ENCODE measurements at places on chromosomes 2 and 18. TPM values are rescaled to one million over a fixed set of nuclear protein-coding genes. Genes with fewer than 3 reads are reported as not detected.

GRCh38 chr18:26869640-26870039 lies 4.1 kb upstream of the AQP4 start:
- no peak for DNase-seq

- no peak for DNase-seq
Observed at GRCh38 chr2:227939271-227940027, 68.0 kb downstream of the DAW1 start.

- DNase-seq, result no peak
Observed at GRCh38 chr2:8535469-8535795, 146.4 kb upstream of the ID2 start.

GRCh38 chr2:241870611-241871537 lies 1.3 kb downstream of the RTP5 start:
- DNase-seq, result no peak

DNA sequence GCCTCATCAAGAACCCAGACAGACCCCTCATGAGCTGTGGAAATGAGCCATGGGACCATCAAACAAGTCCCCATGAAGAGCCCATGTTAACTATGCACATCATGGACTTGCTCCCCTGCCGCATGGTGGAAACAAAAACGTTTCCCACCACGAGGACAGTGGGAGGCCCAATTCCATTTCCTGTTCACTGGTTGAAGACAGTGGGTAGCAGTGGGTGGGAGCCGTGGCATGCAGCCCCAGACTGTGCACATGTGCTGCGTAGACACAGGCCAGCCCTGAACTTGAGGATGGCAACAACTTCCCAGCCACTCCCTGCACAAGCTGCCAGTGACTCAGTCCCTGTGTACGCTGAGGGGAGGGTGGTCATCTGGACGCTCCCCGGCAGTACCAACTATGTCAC lies 108.4 kb upstream of the LMAN1 start:
- DNase-seq, result no peak

DNA sequence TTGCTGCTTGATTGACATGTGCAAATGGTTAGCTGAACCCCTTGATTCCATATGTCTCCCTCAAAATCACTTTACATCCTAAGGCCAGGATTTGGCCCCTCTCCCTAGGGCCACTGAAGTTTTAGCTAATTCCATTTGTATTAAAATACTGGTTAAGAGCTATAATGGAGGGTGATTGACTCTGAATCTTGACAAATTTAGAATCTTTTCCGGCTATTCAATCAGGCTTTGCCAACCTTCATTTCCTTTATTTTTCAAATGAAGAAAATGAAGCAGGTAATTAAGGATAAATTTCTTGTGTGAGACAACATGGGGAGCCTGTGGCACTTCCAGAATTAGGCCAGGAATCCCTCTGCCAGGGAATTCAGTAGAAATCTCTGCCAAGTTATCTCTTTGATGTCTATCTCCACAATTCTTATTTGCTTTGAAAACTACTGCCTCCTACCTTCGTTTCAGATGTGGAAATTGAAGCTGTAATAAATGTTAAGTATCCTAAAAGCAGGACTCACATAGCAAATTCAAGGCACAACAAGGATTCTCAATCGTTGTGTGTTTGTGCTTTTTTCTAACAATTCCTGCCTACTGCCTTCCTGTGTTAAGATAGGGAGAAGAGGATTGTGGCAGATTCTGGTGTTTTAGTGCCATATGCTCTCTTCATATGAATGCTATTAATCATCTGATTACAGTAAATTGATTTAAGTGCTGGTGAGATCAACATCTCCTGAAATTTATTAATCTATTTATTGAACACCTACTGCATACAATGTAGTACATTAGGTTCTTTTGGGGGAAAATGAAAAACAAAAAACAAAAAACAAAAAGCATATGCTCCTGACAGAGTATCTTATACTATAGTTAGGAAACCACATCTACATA lies 47.8 kb upstream of the MAP4K3 start:
- no peak for DNase-seq

- no peak for DNase-seq
Observed at GRCh38 chr2:8578335-8579244, 103.3 kb upstream of the ID2 start.

GRCh38 chr2:139260052-139260430 lies 479.9 kb upstream of the NXPH2 start:
- no peak for DNase-seq

DNA sequence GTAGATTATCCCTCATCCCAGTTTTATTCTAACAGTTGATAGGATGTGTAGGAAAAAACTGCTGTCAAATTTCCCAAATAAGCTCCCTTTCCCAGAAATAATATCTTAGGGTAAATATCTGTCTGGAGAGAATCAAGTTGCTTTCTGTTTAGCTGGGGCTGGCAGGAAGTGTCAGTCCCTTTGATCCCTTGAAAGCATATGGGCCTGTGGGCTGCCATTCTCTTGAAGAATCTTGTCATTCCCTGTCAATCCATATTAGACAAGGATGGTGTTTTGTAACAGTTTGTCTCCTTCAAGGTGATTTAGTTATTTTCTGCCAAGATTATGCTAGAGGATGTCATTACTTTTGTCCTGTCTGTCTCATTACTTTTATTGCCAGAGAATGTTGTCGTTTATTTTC lies 37.1 kb upstream of the UBE2E3 start:
- no peak for DNase-seq

DNA sequence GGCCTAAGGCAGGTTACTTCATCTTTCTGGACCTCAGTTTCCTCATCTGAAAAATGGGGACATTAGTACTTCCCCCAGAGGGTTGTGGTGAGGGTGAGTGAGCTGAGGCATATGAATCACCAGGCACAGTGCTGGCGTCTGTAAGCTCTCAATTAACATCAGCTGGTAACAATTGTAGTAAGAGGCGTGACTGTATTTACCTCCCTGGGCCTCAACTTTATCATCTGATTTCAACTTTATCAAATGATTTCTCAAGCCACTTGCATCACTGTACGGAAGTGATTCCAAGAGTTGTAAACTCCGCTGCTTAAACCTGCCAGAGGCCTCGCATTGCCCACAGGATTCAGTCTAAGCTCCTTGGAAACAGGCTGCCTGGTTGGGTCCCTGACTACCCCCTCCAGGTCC lies 53.6 kb upstream of the PKDCC start:
- no peak for DNase-seq

GRCh38 chr2:144943986-144944385 lies 424.1 kb upstream of the ZEB2 start:
- no peak for DNase-seq

GRCh38 chr2:79620679-79621078 lies 107.8 kb downstream of the CTNNA2 start:
- no peak for DNase-seq

DNA sequence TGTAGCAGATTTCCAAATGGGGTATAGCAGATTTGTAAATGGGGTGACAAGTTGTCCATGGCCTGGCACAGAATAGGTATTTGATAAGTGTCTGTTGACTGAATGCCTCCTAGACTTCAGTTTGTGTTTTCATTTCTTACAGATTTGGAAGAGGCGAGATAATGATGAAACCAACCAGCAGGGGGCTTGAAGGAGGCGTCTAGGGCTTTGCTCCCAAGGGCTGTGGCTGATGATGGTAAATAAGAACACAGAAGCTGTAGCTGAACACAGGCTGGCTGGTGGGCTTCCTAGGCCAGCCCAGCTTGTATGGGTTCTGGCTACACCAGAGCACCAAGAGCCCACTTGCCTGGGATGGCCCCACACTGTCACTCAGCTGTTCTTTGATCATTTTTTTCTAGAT lies 19.4 kb downstream of the SFTPB start:
- peak; percentile 16 for DNase-seq

DNA sequence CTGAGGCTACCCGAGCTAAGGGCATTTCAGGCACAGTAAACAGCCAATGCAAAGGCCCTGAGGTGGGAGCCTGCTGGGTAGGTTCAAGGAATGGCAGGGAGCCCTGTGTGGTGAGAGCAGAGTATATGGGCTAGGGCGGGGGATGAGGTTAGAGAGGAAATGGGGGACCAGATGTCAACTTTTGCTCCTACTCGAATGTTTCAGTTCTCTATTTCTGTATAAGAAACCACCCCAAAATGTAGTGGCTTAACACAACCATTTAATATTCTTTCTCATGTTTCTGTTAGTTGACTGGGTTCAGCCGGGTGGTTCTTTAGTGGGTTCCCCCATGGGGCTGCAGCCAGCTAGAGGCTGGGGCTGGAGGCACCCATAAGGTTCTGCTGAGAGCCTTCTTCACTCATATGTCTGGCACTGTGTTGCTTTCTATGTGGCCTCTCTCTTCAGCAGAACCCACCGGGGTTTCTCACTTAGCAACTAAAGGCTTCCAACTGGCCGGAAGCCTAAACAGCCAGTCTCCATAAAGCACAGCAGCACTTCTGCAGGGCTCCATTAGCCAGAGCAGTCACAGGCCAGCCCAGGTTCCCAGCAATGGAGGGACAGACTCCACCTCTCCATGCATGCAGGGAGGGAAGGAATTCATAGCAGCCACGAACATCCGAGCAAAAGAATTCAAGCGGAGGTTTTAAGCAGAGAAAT lies 5.6 kb upstream of the ATOH8 start:
- no peak for DNase-seq

GRCh38 chr2:71620116-71620515 lies 166.8 kb downstream of the DYSF start:
- peak; percentile 6 for DNase-seq

DNA sequence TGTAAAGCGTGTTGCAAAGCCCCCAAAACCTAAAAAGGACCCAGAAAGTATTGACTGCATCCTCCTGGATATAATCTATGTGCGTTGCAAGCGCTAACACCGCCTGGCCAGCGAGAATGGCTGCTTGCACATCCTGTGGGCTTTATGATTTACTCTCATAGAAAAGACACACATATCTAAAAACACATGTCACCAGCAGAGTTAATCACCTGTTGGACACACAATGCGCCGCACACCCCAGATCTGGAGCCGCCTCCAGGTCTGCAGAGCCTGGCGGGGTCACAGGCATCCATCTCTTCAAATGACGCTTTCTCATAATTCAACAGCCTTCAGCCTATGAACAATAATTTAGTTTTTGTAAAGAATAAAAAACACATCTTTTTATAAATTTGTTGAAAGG lies 186.5 kb downstream of the RTP5 start:
- no peak for DNase-seq

DNA sequence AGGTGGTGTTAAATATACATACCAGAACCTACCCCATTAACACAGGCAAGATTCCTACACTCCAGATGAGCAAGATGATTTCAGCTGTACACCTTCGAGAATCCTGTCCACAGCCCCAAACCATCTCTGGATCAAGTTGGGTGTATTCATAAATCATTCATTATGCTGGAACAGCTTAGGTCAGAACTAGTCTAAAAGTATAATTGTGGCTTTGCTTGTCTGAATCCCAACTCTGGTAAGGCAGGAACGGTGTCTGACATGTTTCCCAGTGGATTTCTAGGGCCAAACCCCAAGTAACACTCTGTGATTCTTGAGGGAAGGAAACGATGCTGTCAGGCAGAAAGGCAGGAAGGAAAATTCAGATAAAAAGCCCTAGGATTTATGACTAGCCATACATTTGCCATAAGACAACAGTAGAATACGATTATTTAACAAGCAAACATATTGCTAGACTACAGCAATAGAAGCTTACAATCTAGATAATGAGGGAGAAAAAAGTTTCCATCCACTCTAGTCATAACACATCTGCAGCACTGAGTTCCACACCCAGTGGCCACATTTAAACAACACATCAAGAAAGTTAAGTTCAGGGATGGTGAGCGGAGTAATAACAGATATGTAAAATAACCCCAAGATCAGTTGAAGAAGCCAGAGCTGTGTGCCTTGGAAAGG lies 444.8 kb downstream of the RND3 start:
- no peak for DNase-seq

GRCh38 chr2:236744281-236744705 lies 174.7 kb downstream of the ACKR3 start:
- DNase-seq, result no peak

GRCh38 chr18:74505776-74506175 lies 9.6 kb downstream of the CNDP2 start:
- DNase-seq, result no peak

GRCh38 chr2:158825021-158825420 lies 29.9 kb downstream of the DAPL1 start:
- DNase-seq, result no peak

DNA sequence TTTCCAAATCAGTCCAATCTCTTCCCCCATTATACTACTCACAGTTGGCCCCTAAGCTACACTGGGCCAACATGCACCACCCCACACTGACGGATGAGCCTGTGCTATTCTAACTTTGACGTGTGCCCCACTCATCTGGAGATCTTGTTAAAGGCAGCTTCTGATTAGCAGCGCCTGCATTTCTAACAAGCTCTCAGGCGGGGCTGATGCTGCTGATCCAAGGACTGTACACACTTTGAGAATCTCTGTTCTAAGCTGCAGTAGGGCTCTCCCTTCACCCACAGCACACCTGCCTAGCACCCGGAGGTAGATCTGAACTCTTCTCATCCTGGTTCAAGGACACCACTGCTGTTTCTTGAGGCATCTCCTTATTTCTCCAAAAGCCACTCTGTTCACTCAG lies 200.7 kb downstream of the SLC4A3 start:
- DNase-seq, result no peak

- no peak for DNase-seq
Observed at GRCh38 chr18:22545066-22545760, 127.5 kb upstream of the CTAGE1 start.

DNA sequence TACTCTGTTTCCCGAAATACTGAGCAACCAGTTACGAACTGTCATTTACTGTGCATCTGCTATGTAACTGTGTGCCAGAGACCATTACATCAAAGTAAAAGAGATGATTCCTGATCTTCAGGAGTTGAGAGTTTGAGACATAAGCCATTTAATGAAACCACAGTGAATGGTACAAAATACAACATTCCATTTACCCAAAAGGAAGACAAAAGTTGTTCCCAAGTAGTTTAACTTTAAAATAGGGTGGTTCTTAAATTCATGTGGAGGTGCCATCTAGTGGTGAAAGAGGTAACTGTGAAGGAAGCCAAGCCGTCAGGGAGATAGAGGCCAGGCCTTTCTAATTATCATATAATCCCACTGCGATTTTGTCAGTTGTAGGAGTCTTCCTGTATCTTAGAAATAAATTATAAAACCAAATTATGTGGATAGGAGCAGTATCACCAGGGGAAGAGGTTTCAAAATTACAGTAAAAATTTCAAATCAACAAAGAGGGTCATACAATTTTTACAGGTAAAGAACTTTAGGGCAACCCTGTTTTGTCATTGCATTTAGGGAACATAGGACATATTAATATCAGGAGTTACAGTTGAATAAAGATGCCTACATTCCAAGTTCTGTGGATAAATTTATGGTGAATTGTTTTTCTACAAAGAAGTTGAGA lies 67.7 kb downstream of the EPAS1 start:
- DNase-seq, result no peak

- no peak for DNase-seq
Observed at GRCh38 chr2:240972636-240973521, 25.5 kb upstream of the SNED1 start.

Gene SP9
- not detected for total RNA-seq

Gene TRABD2A
- total RNA-seq, result 132 TPM

Gene C1GALT1C1L
- total RNA-seq, result not detected

Gene GPR75
- total RNA-seq, result 1.3 TPM

Gene PELI1
- 45.6 TPM for total RNA-seq

Gene EGR4
- not detected for total RNA-seq

Gene CCDC142
- 36.5 TPM for total RNA-seq

Gene ERFE
- 0.58 TPM for total RNA-seq

Gene SCN2A
- total RNA-seq, result not detected

Gene MOCOS
- total RNA-seq, result 4.4 TPM

Gene PLEK
- 13.8 TPM for total RNA-seq

Gene PTPN4
- total RNA-seq, result 35.4 TPM

Measured in mucosa of descending colon (tissue), 3 donors.